ELR (cell line): ENCODE measurements at places on chromosomes 3 and 15.

GRCh38 chr3:11211531-11212298 lies 57.4 kb downstream of the HRH1 start:
- peak; percentile 48 for DNase-seq

DNA sequence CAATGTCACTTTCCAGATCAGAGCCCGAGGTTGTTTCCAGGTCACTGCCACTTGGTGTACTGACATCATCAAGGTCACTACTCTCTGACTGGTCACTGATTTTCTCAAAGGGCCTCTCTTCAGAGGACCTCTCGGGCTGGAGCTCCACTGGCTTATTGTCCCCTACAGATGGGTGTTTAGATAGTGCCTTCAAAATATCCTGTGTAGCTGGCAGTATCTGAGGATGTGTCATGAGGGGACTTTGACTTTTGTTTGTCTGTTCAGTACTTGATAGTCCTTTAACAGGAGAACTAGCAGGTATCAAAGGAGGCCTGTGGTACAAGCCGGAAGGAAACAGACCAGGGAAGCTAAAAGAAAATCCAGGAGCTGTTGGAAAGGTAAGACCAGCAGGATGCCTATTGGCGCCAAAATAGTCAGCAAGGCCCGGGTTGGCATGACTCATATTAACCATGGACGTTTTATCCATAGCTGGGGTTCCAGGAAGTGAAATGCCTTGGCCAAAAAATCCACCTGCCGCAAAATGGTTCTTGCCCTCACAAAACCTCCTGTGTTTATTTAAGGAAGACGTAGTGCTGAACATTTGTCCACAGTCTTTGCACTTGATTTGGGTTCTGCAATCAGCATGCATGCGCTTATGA lies 547.3 kb downstream of the MECOM start:
- no peak for DNase-seq

DNA sequence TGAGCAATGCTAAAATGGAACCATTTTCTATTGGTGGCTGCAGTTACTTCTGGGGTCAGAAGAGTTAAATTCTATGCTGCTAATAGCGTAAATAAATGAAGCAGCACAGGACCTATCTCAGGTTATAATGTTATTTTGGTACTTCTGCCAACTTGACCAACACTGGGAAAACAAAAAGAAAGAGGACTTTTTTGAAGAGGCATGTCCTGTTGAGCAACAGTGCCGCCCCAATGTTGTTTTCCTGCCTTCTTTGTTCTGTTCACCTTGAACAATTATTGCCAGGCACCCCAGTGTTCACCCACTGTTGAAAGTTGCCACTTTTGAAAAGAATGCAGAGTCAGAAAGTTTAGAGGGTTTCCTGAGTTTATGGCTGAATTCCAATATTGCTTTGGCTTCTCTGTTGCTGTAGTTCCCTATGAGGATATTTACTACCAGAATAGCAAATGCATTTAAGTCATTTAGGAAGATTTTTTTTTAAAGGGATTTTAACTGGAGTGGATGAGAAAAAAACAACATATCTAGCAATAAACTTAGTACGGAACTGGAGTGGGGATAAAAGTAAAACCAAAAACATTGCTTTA lies 679.0 kb upstream of the DPPA4 start:
- no peak for DNase-seq

DNA sequence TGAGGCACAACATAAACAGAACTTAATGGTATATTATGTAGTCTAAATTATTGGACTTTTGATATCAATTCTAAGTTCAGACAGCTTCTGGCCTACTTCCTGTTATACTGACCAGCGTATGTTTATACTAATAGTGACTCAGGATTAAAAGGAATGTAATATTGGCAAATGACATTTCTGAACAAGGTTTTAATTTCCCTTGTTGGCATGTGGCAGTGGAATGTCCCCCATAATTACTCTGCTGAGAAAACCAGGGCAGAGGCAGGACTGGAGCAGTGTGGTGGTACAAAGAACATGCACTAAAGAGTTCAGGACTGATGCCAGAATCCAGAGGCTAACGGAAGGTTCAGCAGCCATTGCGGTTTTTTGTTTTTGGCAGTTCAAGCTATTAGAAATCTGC lies 184.0 kb downstream of the KCNAB1 start:
- peak; percentile 76 for DNase-seq

DNA sequence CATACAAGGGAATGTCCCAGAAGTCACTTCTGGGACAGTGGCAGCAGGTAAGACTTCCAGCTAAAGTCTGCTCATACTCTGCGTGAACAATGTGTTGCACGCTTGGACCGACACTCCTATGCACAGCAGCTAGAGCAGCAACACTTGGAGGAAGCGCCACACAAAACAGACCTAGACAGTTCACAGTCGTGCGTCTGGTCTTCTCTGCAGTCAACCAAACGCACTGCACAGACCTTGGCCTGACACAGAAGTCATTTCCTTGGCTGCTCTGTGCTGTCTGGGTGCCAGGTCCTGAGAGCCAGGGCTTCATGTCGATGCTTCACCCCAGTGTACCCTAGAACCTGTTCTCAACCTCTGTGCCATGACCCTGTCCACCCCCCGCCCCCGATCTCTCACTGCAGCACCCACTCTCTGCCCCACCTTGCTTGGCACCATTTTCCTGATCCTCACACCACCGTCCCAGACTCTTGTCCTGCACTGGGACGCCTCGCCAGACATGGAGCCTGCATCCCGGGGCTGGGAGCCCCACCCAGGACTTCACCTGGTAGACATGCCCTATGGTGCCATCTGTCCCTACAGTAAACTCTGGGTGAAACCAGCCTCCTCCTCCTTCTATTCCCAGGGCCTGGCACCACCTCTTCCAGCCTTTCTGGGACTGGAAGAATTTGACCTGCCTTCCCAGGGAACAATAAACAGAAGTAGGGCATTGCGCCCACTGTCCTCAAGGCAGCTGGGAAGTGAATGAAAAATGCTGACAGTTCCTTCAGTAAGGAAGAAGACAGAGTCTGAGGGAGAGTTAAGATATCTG lies 3.1 kb downstream of the ATP10A start:
- DNase-seq: no peak

DNA sequence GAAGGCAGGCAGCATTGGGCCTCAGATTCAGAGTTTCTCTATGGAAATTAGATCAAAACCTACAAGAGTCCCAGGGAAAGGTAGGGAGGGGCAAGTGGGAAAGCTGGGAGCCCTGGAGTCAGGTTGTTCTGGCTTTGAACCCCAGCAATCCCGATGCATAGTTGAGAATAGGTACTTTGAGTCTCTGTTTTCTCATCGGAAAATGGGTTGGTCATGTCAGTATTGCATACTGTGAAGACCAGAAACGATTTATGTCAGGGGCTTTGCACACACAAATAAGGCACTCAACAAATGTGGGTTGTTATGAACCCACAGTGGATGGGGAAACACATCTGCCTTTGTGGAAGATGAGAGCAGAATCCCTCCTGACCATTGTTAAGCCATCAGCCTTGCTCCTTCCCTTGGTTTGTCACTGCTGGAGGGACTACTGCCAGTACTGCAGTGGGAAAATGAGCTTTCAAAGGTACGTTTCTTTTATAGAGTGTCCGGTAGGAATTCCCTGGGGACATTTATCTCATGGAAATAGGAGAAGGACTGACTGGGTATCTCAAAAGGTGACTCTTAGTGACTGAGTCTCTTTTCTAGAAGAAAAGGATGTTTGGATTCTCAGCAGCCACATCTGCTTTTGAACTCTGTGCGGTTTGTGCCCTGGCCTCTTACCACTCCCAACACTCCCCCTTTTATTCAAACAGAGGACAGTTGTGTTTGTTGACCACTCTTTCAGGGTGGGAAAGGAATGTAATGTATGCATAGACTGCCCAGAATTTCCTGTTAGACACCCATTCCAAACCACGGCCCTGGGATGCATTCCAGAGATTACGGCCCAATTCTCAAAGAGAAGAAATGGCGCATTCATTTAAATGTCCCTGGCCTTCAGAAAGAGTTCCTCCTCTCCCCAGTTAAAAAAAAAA lies 54.6 kb upstream of the VILL start:
- DNase-seq: peak; percentile 96

DNA sequence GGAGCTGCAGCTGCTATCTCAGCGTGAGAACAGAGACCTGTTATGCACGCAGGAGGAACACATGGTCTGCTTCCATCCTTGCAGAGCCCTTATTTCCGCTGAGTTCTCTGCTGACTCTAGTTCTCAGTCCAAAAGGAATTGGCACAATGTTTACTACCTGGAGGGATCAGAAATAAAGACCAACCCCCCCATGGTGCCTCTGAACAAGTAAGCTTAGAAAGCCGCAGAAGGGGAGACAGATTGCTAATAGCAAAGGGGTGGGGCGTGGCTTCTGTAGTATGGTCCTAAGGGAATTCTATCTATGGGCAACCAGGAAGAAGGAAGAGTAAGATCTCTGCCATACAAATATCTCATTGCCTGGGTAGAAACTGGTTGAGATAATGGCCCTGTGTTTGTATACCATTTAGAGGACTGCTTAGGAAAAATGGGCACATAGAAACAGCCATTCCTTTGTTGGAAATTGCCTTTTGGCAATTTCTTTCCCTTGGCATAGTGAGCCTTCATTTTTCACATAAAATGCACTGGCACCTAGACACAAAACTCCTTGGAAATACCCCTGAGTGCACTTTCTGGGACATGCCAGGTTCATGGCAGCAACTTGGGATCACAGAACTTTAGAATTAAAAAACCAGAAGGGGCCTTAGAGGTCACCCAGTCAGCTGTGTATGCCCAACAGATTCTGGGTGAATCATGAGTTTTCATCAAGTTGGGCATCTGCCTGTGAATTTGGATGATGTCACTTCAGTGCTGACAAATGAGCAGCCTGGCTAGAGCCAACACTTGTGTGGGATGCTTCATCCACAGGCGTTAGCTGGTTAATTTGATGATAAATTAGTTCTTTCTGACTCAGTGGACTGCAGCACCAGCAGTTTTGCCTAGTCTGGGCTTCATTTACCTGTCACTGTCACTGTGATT lies 57.4 kb upstream of the STXBP5L start:
- DNase-seq: no peak

GRCh38 chr15:44530653-44531052 lies 6.3 kb upstream of the EIF3J start:
- peak; percentile 17 for DNase-seq

DNA sequence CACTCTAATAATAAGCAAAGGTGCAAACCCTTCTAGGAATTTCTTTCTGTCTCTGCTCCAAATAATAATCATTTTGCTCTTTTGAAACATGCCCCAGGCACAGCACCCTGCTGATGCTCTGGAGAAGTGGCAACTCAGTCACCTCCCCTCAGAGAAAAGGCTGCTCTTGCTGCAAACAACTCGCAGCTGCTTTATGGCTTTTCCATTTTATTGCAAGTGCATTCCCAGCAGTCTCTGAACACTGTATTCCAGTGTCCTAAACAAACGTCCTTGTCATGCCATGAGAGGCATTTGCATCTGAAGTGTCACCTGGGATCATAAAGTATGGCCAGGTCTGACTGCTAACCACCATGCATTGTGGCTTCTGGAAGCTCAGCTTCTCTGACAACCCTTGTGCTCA lies 358.1 kb upstream of the TRIM42 start:
- no peak for DNase-seq

GRCh38 chr3:10507331-10507730 lies 1.9 kb upstream of the ATP2B2 start:
- DNase-seq: no peak

DNA sequence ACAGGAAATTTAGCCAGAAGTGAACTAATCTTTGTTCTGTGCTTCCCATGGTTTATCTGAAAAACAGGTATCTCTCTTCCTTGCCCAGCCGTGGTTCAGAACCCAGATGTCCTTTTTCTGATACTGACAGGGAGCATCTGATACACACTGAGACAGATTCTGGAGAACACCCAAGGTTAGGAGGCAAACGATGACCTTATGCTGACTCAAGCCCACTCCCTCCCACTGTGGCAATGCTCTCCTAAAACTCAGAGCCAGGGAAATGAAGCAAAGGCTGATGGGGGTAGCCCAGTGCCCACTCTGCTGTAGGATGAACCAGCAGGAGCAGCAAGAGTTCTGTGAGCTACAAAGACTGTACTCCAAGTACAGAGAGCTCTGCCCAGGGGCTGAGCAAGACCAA lies 225.1 kb downstream of the NTRK3 start:
- DNase-seq: peak; percentile 65

GRCh38 chr3:55012091-55012490 lies 84.2 kb upstream of the LRTM1 start:
- DNase-seq: no peak

DNA sequence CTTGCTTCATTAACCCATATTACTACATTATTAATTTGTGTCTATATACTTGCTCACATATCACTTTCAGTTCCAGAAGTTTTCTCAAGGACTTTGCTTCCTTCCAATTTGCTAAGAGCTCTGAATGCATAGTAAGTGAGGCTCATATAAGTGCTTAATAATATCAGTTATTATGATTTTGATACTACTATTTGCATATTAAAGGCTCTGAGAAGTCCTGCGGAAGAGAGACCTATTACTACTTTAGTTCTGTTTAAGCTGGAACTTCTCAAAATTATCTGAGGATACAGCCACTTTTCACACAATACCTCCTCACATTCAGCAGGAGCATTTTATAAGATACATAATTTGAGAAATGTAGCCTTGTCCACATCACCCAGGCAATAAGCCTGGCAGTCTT lies 81.6 kb downstream of the GJD2 start:
- DNase-seq: no peak

DNA sequence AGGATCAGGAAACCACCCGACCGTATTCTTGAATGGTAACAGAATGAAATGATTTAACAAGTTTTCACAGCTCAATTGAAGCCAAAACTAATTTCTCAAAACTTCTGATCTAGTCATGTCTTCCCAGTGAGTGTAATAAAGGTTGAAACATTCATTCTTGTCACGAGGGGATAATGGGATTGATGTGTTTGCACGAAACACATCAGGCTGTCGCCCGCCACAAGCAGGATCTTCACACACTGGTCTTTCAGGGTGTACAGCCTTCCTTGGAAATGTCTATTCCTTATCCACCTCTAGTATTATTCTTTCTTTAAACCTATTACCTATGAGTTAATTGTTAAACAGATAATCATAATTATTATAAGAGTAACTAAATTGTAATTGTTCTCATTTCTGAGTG lies 94.3 kb downstream of the KCNAB1 start:
- no peak for DNase-seq

GRCh38 chr3:41274944-41275668 lies 75.8 kb downstream of the CTNNB1 start:
- DNase-seq: peak; percentile 57

GRCh38 chr15:61130950-61131942 lies 97.9 kb downstream of the RORA start:
- DNase-seq: no peak

GRCh38 chr3:83251490-83251889 lies 1490.0 kb upstream of the GBE1 start:
- DNase-seq: no peak
